ENCODE measurements at places on chromosomes 16 and 17.

GRCh38 chr16:31347445-31347844, 7.5 kb upstream of the ITGAX start:
- DNase-seq = no peak

DNA sequence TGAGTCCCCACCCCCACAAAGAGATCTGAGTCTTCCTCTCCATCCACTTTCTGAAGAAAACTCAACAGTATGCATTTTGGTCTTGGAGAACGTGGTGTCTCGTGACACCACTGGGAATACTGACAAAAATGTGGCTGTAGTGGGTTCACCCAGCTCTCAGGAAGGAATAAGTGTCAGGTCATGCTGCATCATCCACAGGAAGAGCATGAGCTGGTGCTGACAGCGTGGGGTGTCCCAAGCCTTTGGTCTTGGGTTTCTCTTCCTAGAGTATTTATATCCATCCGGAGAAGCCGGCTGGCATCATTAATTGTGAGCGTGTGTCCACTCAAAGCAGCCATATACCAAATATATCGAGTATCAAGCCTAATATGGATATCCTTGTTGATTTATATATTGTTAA, 55.9 kb downstream of the C17orf67 start:
- no peak for DNase-seq

GRCh38 chr17:72303787-72304733, 183.2 kb downstream of the SOX9 start:
- no peak for DNase-seq

DNA sequence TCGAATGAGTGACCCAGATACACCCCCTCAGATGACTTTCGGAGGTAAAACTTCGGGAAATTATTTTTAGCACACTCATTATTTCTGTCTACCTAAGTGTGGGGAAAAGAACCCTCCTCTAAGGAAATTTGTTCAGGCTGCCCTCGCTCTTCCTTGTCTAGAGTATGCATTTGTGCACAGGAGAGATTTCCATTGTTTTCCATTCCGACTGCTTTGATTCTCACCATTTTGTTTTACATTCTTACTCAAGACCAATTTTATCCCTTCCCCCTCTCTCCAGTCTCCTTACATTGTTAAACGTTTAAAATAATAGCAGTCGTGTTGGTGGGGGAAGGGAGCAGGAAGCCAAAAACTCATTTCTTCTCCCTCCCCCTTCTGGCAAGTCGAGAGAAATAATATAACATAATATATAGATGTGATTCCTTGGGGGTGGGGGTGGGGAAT, 1.5 kb upstream of the CHD3 start:
- DNase-seq = no peak

DNA sequence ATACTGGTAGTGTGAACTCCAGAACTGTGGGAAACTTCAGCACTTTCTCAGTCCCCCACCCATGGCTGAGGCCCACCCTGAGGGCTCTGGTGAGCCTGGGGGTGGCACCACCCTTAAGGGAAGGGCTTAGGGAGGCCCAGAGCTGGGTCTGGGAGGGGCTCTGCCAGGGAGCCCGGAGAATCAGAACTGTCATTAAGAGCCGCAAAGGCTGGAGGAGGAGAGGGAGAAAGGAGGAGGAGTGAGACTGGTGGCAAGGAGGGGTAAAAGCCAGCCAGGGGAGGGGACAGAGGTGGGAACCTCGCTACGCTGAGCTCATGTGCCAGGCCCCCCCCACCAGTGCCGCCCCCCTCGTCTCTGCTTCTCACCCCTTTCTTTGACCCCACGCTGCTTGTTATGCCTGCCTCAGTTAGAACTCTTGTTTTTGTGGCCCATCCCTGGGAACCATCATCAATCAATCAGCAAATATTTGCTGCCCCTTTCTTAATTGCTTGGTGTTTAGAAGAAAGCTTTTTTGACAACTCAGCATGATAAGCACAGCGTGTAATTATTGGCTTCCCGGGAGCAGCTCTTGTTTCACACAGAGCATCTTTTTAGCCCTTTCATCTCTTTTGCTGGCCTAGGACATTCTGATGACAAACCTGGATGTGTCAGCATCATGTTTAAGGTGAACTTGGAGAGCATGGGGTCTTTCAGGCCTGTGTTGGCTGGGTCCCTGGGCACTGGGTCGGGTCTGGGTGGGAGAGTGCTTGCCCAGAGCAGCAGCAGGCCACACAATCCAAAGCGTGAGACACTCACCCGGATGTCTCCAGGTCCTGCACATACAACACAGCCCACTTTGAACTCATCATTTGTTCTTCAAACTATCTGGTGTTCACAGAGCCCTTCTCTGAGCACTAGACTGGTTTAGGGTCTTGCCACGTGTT, 77.7 kb downstream of the NETO2 start:
- no peak for DNase-seq

DNA sequence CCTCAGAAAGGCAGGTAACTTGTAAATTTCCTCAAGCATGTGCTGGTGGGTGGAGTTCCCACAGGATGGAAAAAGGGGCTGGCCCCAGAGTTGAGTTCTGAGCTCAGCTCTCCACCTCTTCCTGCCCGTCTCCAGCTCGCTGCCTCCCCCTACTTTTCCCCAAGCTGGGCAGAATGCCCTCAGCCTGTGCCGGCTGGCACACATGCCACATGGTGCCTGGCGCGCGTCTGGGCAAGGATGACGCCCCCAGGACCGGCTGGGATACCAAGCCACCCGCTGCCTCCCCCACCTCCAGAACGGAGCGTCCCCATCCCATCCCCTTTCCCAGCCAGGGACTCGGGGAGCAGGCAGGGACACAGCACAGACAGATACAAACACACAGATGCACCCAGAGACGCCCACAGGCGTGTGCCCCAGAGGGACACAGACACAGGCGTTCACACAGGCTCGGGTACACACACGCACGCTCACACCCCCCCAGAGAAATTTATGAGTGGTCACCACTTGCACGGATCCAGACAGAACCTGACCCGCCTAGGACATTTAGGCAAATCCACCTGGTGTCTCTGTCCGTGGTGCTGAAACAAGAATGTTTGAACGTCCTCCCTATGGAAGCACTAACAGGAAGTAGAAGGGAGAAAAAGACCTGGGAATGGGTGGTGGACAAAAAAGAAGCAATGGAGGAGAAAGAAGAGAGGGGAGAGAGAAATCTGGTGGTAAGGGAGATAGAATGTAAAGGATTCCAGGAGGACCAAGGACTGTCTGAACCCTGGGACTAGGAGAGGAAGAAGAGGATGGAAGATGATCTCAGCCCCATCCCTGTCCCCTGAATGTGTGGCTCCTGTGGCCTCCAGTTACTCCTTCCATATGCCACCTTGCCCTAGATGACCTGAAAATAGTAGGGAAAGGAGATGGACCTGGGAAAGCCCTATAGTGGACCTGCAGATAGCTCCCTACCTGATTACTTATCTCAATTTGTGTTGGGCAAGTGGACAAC, 15.5 kb downstream of the NEUROD2 start:
- DNase-seq = no peak
